ENCODE measurements at places on chromosomes 11 and 22.

GRCh38 chr11:8063324-8063723 is 17.7 kb upstream of the TUB start:
- DNase-seq: no peak

DNA sequence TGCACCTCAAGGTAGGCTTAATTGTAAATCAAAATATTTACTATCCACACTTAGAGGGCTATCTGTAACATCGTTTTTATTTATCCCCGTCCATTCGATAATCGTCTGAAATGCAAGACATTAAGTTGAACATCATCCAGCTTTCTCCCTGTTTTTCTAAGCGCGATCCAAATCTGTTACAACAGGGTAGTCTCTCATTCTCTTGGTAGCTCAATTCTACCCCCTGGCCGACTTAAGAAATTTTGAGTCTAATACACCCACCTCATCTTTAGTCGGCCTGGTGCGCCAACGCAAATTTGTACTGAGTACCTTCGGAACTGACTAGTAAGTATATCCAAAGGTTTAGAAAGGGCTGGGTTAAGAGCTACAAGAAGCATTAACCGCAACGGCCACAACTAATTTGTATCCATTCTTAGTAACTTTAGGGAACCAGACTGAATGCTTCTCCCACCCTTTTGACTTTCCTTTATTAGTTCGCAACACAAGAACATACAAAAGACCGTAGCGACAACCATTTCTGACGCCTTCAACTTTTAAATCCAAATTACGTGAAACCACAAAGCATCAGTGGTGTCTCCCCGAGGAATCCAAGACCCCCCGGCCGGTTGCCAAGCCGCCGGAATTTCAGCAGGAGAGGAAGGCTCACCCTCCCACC is 1.0 kb upstream of the ZNF143 start:
- no peak for DNase-seq

GRCh38 chr11:118529584-118530175 is 1.3 kb upstream of the TMEM25 start:
- DNase-seq: no peak

GRCh38 chr22:43531651-43532050 is 119.8 kb downstream of the MPPED1 start:
- DNase-seq: no peak

DNA sequence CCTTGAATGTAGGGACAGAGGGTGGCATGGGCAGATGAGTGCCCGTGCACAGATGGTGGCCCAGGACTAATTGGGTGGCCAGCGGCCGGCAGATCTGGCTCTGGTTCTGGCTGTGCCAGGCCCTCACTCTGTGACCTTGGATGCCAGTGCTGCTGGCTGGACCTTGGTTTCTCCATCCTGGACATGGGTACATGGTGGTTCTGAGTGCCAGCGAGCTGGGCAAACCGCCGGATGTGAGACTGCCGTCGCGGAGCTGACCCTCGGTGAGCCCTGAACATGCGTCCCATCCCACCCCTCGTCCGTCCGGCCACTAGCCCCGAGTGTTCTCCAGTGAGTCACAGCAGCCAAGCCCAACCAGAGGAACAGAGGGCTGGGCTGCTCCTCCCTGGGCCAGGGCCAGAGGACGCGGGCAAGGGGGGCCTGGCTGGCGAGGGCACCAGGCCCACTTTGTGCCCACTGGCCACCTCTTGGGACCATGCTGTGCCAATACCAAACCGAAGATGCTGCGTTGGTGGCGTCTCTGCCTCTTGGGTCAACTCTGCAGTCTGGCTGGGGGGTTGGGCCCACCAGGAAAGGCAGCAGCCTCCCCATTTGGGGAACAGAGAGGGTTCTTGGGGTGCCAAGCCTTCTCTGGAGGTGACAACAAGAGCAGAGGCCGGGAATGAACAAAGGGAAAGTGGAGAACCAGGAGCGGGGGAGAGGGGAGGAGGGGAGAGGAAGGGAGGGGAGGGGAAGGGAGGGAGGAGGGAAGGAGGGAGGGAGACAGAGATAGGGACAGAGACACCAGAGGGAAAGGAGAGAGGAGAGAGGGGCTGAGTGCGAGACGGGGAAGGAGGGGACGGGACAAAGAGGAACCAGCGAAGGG is 10.7 kb downstream of the LSP1 start:
- no peak for DNase-seq

DNA sequence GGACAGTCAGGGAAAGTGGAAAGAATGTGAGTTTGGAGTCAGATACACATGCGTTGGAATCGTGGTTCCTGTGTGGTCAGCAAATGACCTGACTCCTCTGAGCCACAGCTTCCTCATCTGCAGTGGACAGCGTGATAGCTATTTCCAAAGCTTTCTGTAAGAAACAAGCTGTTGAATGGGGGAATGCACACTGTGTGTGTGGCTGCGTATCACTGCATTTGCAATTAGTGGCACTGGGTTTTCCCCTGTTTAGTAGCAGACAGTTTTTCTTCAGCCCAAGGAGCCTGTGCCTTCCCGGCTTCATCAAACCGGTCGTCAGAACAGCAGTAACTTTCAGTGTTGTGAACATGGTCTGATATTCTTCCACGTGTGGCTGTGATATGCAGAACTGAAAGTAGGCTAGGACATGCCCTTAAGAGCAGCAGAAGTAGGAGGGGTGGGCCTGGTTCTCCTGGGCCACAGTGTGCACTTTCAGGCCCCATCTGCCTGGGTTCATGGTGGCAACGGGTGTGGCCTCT is 121.5 kb downstream of the RRAS2 start:
- DNase-seq: no peak

Measured in stimulated activated CD8-positive, alpha-beta memory T cell treated with anti-CD3 and anti-CD28 coated beads, Interleukin-15, amount 100 ng/mL, for 24 hours (primary cell).